SW480 (cell line): ENCODE measurements at places on chromosomes 11 and 22.

- DNase-seq: peak; percentile 96
These were observed 61.9 kb downstream of the MED15 start for GRCh38 chr22:20569059-20570058.

DNA sequence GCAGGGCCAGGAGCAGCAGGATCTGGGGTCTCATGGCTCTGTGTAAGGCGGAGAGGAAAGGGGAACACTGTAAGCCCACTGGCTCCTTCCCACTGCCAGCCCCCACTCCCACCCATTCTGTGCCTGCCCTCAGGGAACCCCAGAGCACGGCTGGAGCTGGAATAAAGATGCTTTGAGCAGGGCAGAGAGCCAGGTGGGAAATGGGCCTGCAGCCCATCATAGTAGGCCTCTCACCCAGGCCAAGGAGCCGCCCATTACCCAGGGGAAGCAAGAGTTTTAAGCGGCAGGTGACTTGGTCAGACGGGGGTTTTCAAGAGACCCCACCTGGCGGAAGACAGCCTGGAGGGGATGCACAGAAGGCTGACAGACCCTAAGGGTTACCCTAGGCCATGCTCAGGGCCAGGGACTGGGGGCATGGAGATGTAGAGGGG is 4.6 kb downstream of the LRRC32 start:
- no peak for DNase-seq

GRCh38 chr11:61966734-61967115 is 709 bp downstream of the FTH1 start:
- DNase-seq: peak; percentile 41

DNA sequence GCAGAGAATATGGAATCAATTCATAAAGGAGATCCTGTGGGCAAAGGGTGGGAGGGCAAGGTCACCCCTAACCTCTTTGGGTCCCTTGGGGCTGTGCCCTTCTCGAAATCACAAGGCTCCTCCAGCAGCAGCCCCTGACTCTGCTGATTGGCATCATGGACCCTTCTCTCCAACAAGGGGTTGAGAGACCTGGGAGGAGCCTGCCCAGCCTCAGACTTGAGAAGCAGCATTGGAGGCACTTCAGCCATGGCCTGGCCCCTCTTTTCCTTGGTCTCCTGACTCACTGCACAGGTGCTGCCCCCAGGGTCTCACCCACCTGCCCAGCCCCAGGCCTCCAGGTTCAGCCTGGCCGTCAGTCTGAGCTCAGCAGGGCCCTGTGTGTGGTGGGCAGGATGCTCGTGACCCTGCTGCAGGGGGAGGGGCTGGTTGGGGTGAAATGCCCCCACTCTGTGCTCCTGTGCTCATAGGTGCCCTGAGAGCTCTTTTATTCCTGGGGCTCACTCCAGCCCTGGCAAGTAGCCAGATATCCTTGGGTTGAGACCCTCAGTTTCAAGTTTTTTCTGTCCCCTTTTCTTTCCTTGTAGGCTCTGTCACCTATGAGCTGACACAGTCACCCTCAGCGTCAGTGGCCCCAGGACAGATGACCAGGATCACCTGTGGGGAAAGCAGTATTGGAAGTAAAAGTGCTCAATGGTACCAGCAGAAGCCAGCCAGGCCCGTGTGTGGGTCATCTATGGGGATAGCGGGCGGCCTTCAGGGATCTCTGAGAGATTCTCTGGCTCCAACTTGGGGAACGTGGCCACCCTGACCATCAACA is 110.8 kb downstream of the GGTLC2 start:
- DNase-seq: no peak

- no peak for DNase-seq
These were observed 18.4 kb upstream of the CTSC start for GRCh38 chr11:88355887-88356286.

DNA sequence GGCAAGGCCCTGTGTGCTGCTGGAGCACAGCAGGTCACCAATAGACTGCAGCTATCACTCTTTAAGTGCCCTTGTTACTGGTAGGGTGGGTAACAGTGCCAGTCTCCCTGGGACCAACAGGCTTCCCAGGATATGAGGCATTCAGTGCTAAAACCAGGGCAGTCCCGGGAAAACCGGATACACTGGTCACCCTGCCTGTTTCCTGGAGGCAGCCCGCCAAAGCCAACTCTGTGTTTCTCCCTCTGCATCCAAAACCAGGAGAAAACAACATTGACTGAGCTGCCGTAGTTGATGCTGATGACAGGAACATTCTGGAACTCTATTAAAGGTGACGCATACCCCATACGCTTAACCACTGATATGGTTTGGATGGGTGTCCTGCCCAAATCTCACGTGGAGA is 149.1 kb downstream of the SHANK2 start:
- no peak for DNase-seq

DNA sequence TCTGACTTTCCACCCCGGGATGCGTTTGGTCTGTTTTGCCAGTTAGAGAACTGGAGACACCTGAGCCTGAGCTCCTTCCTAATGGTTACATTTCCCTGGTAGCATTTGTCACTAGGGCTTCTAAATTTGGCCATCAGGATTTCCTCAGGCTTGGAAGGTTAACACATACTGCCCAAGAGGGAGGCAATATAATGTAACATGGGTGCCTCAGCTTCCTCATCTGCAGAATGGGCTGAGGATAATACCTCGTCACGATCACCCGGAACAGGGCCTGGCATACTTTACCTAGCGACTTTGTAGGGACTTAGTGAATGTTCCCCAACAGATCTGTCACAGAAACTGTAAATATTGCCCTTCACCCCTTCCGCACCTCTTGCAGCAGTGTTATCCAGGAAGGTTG is 11.3 kb downstream of the IL17RA start:
- no peak for DNase-seq

DNA sequence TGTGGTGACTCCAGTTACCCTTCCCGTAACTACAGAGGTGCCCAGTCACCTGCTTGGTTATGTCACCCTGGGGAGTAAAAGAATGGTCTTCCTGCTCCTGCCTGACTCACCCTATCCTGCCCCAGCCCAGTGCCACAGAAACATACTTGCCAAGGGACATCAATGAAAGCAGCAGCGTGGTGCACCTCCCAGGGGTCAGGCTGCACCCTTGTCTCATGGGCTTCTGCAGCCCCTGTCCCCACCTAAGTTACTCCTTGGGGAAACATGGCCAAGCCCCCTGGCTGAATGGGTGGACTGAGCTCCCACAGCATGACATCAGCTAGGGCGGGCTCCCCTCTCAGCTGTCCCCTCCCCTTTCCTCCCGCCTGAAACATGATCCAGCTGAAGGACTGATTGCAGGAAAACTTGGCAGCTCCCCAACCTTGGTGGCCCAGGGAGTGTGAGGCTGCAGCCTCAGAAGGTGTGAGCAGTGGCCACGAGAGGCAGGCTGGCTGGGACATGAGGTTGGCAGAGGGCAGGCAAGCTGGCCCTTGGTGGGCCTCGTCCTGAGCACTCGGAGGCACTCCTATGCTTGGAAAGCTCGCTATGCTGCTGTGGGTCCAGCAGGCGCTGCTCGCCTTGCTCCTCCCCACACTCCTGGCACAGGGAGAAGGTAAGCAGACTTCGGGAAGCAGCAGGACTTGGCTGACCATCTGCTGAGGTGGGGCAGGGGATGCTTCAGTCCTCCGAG is at the start of gene HTR3A:
Gene HTR3A (plus strand): TSS at position 368 of the 730 bp plus-strand sequence. CDS start 218 bp downstream, at position 586.
- peak; percentile 78 for DNase-seq

GRCh38 chr22:44583061-44583760 is 85.2 kb upstream of the RTL6 start:
- DNase-seq: no peak
